ENCODE measurements at places on chromosomes 7 and 10.

DNA sequence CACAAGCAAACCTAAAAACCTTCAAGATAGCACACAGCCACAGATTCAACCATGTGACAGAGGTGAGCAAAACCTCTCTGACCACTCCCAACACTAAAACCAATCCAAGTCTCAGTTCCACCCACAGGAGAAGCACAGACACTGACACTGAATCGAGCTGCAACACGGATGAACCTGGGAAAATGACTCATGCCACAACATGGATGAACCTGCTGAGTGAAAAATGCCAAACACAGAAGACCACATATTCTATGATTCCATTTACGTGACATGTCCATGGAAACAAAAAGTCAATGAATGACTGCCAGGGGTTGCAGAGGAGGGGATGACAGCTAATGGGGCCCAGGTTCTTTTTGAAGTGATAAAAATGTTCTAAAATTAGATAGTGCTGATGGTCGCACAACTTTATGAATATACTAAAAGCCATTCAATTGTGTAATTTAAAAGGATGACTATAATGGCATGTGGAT, 22.0 kb downstream of the CYTH3 start:
- no peak for DNase-seq

GRCh38 chr10:77446700-77447099, 190.9 kb downstream of the KCNMA1 start:
- DNase-seq, result no peak

DNA sequence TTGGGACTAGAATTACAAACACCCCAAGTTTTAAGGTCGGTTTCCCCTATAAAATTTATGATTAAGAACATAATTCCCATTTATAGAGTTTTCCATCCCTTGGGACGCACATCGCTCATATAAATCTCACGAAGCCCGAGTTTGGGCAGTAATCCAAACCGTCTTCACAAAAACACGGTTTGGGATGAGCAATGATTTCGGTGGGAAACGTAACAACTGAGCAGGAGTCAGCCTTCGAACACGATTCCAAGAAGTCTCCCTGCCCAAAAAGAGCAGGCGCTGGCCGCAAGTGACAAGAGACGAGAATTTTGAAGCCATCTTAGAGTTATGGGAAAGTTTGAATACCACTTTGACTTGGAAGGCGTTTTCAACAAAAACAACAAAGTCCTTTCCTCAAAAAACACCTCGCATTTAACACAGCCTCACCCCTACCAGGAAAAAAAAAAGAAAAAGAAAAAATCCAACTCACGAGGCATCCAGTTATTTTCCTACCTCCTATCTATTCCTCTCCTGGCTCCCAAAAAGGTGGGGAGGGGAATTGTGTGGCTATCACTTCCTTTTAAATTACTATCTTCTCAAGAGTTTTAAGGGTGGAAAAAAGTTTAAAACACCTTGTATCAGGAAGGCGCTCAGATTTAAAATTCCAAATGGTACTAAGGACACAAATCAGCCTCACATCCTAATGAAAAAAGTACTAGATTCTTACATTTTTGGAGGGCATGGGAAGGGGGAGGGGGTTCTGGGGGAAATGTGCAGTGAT, 1.6 kb downstream of the SEPHS1 start:
- DNase-seq, result no peak

DNA sequence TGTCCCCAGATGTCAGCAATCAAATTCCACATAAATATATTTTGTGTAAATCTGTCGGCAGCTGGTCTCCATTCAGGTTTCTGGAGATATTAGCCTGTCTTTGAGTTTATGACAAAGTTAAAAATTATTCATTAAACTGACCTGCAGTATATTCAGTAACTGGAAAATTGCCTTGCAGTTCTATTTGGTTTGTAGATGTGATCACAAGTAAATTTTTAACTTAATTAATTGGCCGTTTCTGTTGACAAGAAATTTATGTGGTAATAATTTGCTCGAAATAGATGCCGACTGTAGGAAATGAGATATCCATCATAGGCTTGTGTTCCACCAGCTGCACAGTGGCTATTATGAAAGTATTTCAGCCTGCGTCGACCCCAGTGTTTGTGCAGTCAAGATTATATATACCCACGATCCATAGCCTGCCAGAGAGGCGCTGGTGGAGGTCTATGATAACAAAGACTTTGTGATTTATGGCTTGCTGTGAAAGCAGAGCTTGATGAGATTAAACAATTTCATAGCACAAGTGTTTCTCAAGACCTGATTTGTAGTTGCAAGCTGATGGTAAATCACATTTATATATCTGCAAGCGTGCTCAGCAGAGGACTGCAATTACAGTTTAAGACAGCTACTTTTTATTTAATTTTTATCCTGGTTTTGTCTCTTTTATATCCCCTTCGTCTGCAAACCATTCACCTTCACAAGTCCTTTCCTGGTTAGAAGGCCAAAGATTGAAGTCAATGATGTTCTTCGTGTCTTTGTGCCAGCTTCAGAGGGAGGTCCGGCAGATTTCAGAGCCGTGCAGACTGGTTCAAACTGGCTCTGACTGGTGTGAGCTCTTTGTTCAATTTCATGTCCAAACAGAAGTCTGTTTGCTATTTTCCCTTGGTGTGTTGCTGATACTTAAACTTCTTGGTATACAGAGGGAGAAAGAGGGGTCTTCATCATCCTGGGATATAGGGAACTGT, 850.9 kb downstream of the LRMDA start:
- DNase-seq, result no peak

DNA sequence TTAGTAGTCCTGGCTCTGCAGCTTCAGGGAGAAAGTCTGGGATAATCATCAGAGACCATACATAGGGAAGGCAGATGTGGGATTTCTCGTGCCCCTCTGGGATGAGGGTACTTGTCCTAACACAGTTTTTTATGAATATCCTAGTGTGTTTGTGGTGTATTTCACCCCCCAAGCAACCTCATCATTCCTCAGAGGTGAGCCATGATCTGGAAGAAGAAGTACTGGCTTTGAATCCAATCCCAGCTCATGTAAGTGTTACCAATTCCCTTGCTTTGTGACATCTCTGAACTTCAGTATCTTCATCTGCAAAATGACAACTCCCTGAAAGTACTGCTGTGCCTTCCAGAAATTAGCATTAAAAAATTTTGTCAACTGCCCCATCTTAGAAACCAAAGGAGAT, 347.5 kb upstream of the ZMIZ1 start:
- no peak for DNase-seq

DNA sequence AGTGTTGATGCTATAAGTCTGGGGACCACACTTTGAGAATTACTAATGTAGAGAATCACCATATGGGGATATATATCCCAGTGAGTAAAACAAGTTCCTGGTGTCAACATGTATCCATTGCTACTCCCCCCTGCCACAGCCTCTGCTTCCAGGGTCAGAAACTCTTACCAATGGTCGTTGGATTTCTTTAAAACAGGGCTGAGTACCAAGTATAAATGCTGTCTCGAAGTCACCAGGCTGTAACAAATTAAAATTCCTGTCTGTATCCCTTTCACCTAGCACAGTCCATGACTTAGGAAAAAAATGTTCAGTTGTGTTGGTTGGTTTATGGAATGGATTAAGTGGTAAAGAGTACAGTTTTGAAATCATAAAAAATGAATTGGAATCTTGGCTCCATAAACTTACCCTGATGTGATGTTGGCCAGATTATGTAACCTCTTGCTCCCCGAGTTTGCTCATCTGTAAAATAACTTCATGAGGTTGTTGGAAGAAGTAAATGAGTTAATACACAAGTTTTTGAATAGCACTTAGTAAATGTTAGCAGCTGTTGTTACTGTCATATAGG, 364.0 kb upstream of the LRGUK start:
- no peak for DNase-seq

- no peak for DNase-seq
These were observed 33.0 kb downstream of the CAMK2B start for GRCh38 chr7:44292420-44292817.

DNA sequence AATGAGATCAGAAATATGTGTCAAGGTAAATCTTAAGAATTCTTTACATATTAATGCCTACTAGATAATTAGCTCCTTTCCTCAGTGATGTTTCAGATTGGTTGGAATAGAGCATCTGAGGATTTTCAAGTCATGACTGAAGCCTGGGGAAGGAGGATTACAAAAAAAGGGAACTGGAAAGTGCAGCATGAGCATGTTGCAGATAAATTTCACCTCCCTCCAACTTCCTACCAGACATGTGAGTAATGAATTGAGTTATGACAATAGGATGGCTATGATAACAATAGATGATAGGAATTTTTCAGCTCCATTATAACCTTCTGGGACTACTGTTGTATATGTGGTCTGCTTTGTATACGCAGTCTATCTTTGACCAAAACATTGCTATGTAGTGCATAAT, 104.2 kb upstream of the RAB18 start:
- no peak for DNase-seq

GRCh38 chr7:42878303-42878702, 33.6 kb downstream of the C7orf25 start:
- DNase-seq, result no peak
